Osteocyte (in vitro differentiated cells): ENCODE measurements at places on chromosomes 4 and X.

GRCh38 chrX:19629541-19629940 lies 114.2 kb upstream of the MAP3K15 start:
- no peaks in the 10 kb centered on the region for H3K27me3 ChIP-seq
- H3K4me1 ChIP-seq, result peaks cover 57% of the 10 kb centered on the region
- H3K4me3 ChIP-seq, result no peak overlapping the region
- DNase-seq, result no peak

- no peaks in the 10 kb centered on the region for H3K4me1 ChIP-seq
- no peaks in the 10 kb centered on the region for H3K36me3 ChIP-seq
- H3K27me3 ChIP-seq, result no peaks in the 10 kb centered on the region
- H3K4me3 ChIP-seq, result no peak overlapping the region
- no peak for DNase-seq
Observed at GRCh38 chrX:29535212-29536162, 679.9 kb upstream of the MAGEB2 start.

DNA sequence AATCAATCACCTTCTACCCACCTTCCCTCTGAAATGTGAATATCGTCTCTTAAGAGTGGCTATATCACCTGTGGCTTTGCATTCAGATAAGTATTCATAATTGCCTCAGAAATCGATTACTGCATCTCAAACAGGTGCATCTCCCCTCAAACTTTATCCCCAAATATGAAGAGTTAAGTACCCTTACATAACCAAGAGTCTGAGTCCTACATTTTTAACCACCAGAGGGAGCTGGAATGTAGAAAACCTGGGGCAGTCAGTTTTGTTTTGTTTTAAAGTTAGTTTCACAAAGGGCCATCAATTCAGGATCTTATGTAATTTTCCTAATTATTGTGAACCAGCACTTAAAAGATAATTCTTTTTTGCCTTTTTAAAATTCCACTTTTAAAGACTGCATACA lies 5.7 kb downstream of the TCEANC start:
- peak overlapping the region; percentile 54 for H3K27ac ChIP-seq
- peaks cover 6% of the 10 kb centered on the region for H3K4me1 ChIP-seq
- DNase-seq, result no peak
- H3K4me3 ChIP-seq, result no peak overlapping the region
- H3K36me3 ChIP-seq, result peaks cover 9% of the 10 kb centered on the region
- no peaks in the 10 kb centered on the region for H3K27me3 ChIP-seq

GRCh38 chr4:107893171-107894137 lies 37.9 kb upstream of the CYP2U1 start:
- peaks cover 1% of the 10 kb centered on the region for H3K36me3 ChIP-seq
- no peak overlapping the region for H3K4me3 ChIP-seq
- no peak for DNase-seq
- H3K27me3 ChIP-seq, result no peaks in the 10 kb centered on the region
- H3K4me1 ChIP-seq, result peaks cover 27% of the 10 kb centered on the region
- H3K27ac ChIP-seq, result no peak overlapping the region

DNA sequence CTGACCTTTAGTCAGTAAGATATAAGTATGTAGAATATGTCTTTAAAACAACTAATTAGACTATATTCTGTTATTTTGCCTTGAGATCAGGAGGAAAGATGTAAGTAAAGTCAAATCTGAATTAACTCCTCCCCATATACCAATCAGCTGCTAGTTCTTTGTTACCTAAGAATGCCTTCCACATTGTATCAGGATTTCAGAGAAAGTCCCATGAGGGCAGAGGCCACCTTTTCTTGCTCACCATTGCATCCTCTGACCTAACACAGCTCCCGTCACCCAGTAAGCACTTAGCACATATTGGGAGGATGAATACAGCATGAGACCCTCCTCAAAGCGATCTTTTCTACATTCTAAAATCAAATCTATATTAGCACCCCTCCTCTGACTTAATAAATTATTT lies 87.0 kb downstream of the COL25A1 start:
- H3K36me3 ChIP-seq, result no peaks in the 10 kb centered on the region
- H3K27me3 ChIP-seq, result no peaks in the 10 kb centered on the region
- peaks cover 18% of the 10 kb centered on the region for H3K4me1 ChIP-seq
- H3K27ac ChIP-seq, result peak overlapping the region; percentile 70
- no peak overlapping the region for H3K4me3 ChIP-seq
- DNase-seq, result no peak

DNA sequence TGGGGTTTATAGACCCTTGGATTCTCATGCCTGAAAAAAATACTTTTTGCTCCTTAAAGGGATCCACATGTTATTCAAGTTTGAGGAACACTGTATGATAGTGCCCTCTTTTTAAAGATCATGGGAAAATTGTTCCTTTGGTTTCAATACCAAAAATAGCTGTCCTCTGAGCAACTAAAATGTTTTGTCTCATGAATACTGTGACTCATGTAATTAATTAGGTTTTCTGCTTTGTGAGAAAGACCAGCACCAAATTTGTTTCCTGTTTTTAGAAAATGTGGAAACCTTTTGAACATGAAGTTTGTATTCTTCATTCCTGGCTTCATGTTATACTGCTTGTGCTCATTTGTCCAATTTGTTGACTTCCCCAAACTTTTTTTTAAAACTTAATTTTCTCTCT lies 127.6 kb upstream of the SH3RF1 start:
- H3K4me3 ChIP-seq, result no peak overlapping the region
- H3K4me1 ChIP-seq, result peaks cover 19% of the 10 kb centered on the region
- H3K27ac ChIP-seq, result peak overlapping the region; percentile 59
- no peaks in the 10 kb centered on the region for H3K27me3 ChIP-seq
- H3K36me3 ChIP-seq, result peaks cover 11% of the 10 kb centered on the region
- no peak for DNase-seq

GRCh38 chr4:135927651-135928050 lies 1604.6 kb downstream of the PCDH18 start:
- H3K36me3 ChIP-seq, result no peaks in the 10 kb centered on the region
- DNase-seq, result no peak
- no peak overlapping the region for H3K4me3 ChIP-seq
- no peaks in the 10 kb centered on the region for H3K4me1 ChIP-seq

- no peak for DNase-seq
- H3K36me3 ChIP-seq, result peaks cover 3% of the 10 kb centered on the region
- H3K4me3 ChIP-seq, result no peak overlapping the region
- H3K27me3 ChIP-seq, result no peaks in the 10 kb centered on the region
- H3K27ac ChIP-seq, result no peak overlapping the region
Observed at GRCh38 chr4:52954560-52955170, 92.5 kb downstream of the RASL11B start.

DNA sequence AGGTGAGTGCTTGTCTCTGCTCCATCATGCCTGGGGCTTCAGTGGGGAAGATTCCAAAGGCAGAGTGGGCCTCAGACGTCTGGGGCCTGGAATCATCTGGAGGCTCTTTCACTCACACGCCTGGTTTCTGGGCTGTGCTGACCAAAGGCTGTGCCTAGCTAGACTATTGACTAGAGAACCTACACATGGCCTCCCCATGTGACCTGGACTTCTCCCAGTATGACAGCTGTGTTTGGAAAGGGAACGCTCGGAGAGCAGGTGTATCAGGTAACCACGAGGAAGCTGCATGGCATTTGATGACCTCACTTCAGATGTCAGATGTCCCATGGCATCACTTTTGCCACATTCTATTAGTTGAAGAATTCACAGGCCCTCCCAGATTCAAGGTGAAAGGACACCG lies 51.0 kb downstream of the ADGRL3 start:
- H3K27me3 ChIP-seq, result no peaks in the 10 kb centered on the region
- DNase-seq, result no peak
- peaks cover under 1% of the 10 kb centered on the region for H3K4me1 ChIP-seq
- H3K27ac ChIP-seq, result no peak overlapping the region
- no peak overlapping the region for H3K4me3 ChIP-seq

- no peaks in the 10 kb centered on the region for H3K36me3 ChIP-seq
- H3K27me3 ChIP-seq, result no peaks in the 10 kb centered on the region
- DNase-seq, result no peak
- no peaks in the 10 kb centered on the region for H3K4me1 ChIP-seq
Observed at GRCh38 chr4:155071962-155072361, 136.5 kb upstream of the NPY2R start.

GRCh38 chr4:31045151-31045550 lies 325.0 kb downstream of the PCDH7 start:
- DNase-seq, result no peak
- peaks cover 11% of the 10 kb centered on the region for H3K36me3 ChIP-seq
- H3K4me3 ChIP-seq, result no peak overlapping the region
- H3K27me3 ChIP-seq, result no peaks in the 10 kb centered on the region
- no peak overlapping the region for H3K27ac ChIP-seq

DNA sequence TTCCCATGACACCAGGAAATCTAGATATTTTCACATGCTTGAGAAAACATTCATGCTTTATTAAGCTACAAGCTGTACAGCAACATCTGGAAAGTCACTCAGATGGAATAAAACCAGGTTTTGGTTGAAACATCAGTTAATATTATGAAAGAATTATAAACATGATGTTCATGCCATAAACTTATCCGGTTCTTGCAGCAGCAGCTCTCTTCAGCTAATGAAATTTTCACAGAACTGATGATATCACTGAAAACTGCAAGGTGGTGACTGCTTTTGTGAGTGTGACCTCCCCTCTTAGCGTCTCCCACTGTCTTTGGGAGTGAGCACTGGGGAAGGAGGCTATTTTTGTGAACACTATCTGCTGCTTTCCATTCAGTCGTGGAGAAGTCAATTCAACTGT lies 56.9 kb downstream of the ARHGAP10 start:
- no peak overlapping the region for H3K4me3 ChIP-seq
- peaks cover 11% of the 10 kb centered on the region for H3K36me3 ChIP-seq
- no peaks in the 10 kb centered on the region for H3K27me3 ChIP-seq
- no peak for DNase-seq
- peaks cover 78% of the 10 kb centered on the region for H3K4me1 ChIP-seq
- H3K27ac ChIP-seq, result peak overlapping the region; percentile 79

GRCh38 chr4:150510176-150510865 lies 71.6 kb upstream of the MAB21L2 start:
- H3K4me1 ChIP-seq, result peaks cover 21% of the 10 kb centered on the region
- no peaks in the 10 kb centered on the region for H3K27me3 ChIP-seq
- H3K4me3 ChIP-seq, result peak overlapping the region; percentile 27
- no peak for DNase-seq
- H3K27ac ChIP-seq, result peak overlapping the region; percentile 87
- peaks cover 3% of the 10 kb centered on the region for H3K36me3 ChIP-seq

- no peak for DNase-seq
- H3K36me3 ChIP-seq, result no peaks in the 10 kb centered on the region
- H3K27me3 ChIP-seq, result peaks cover 5% of the 10 kb centered on the region
- H3K4me1 ChIP-seq, result no peaks in the 10 kb centered on the region
- no peak overlapping the region for H3K4me3 ChIP-seq
- H3K27ac ChIP-seq, result no peak overlapping the region
Observed at GRCh38 chr4:68948044-68948743, 3.4 kb downstream of the UGT2A3 start.

DNA sequence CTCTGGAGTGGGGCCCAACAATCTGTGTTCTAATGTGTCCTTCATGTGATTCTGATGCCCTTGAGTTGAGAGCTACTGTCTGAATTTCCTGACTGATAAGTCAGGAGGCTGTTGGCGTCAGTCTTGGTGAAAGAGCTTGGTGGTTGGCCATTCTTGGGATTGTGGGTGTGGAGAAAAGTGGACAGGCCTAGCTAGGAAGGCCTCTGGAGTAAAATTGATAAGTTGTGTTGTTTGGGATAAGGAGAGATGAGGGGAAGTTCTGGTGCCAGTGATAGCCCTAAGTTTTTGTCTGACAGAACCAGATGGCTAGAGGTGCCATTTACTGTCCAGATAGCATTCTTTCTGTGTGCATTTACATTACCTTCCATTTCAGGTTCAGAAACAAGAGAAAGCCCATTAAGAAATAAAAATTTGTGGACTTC lies 11.7 kb downstream of the NSD2 start:
- peak overlapping the region; percentile 2 for H3K27ac ChIP-seq
- no peak for DNase-seq
- H3K36me3 ChIP-seq, result peaks cover 2% of the 10 kb centered on the region
- peaks cover 37% of the 10 kb centered on the region for H3K4me1 ChIP-seq
- H3K27me3 ChIP-seq, result no peaks in the 10 kb centered on the region

DNA sequence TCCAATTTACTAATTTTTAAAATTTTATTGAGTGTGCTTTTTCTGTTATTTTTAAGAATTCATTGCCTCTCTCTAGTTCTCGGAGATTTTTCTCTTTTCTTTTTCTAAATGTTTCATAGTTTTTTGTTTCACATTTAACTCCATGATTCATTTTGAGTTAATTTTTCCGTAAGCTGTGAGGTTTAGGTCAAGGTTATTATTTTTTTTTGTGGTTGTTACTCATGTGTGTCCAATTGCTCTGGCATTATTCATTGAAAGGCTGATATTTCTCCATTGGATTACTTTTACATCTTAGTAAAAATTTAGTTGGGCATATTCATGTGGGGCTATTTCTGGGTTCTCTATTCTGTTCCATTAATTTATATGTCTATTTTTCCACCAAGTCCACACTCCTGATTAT lies 220.8 kb downstream of the MID1IP1 start:
- H3K27me3 ChIP-seq, result no peaks in the 10 kb centered on the region
- H3K36me3 ChIP-seq, result no peaks in the 10 kb centered on the region
- H3K27ac ChIP-seq, result no peak overlapping the region
- H3K4me1 ChIP-seq, result no peaks in the 10 kb centered on the region
- DNase-seq, result no peak

DNA sequence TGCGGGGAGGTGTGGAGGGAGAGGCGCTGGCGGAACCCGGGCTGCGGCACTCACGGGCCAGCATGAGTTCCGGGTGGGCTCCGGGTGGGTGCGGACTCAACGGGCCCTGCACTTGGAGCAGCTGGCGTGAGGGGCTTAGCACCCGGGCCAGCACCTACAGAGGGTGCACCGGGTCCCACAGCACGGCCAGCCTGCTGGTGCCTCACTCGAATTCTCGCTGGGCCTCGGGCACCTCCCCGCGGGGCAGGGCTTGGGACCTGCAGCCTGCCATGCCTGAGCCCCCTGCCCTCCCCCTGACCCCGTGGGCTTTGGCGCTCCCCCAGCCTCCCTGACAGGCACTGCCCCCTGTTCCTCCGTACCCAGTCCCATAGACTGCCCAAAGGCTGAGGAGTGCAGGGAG lies 10.8 kb upstream of the CAMK2D start:
- H3K36me3 ChIP-seq, result no peaks in the 10 kb centered on the region
- no peak overlapping the region for H3K27ac ChIP-seq
- no peaks in the 10 kb centered on the region for H3K27me3 ChIP-seq
- no peak for DNase-seq
- H3K4me3 ChIP-seq, result no peak overlapping the region

DNA sequence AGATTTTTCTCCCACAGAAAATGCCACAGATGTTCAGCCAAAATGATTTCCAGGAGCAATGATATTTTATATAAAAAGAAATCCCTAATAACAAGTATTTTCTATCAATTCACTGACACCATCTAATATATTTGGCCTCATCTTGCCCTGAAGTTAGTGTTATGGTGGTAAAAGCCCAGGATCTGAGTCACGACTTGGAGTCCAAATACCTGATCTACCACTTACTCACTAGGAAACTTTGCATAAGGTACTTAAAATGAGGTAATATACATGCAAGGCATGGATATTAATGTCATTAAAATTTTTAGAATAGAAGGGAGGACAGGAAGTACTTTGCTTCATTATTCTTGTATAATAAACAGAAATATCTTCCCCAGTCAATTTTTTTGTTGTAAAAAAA lies 16.3 kb downstream of the PPP3CA start:
- no peaks in the 10 kb centered on the region for H3K36me3 ChIP-seq
- no peak overlapping the region for H3K4me3 ChIP-seq
